ENCODE measurements at places on chromosomes 2 and 18. TPM values are rescaled to one million over a fixed set of nuclear protein-coding genes. Genes with fewer than 3 reads are reported as not detected.

The RFX8 gene
- not detected for total RNA-seq

The ASPRV1 gene
- 0.37 TPM for total RNA-seq

The CABLES1 gene
- total RNA-seq = 19.1 TPM

The UGT1A7 gene
- total RNA-seq = 5.1 TPM

The CABYR gene
- total RNA-seq = 13.5 TPM

The FEV gene
- not detected for total RNA-seq

The MRO gene
- 0.47 TPM for total RNA-seq

The COBLL1 gene
- total RNA-seq = 4.5 TPM

The PLB1 gene
- total RNA-seq = 1.5 TPM

The IL1R2 gene
- total RNA-seq = 0.75 TPM

The DNAJC27 gene
- 2.2 TPM for total RNA-seq

The SLC40A1 gene
- total RNA-seq = 2.0 TPM

The UGT1A4 gene
- not detected for total RNA-seq

The SLC11A1 gene
- total RNA-seq = 0.20 TPM

The DYSF gene
- total RNA-seq = 0.55 TPM

The SERPINB4 gene
- total RNA-seq = 0.07 TPM

The NLRC4 gene
- 0.08 TPM for total RNA-seq

The VPS4B gene
- total RNA-seq = 19.0 TPM

The UBXN4 gene
- total RNA-seq = 41.2 TPM

The AMER3 gene
- not detected for total RNA-seq

The LONRF2 gene
- total RNA-seq = 3.5 TPM

The ABCG5 gene
- not detected for total RNA-seq

The SLC5A7 gene
- not detected for total RNA-seq

The PCARE gene
- total RNA-seq = not detected

The DPP4 gene
- 0.69 TPM for total RNA-seq

The PSTPIP2 gene
- 0.44 TPM for total RNA-seq

The ZNF396 gene
- 0.71 TPM for total RNA-seq

The NT5DC4 gene
- not detected for total RNA-seq

The CYS1 gene
- 1.3 TPM for total RNA-seq

The EVX2 gene
- total RNA-seq = not detected

The ARHGAP25 gene
- total RNA-seq = 0.16 TPM

The ANKRD30BL gene
- not detected for total RNA-seq

The KIAA1328 gene
- total RNA-seq = 1.4 TPM

The CCL20 gene
- total RNA-seq = 6.2 TPM
